ENCODE measurements at places on chromosomes 3 and 15.

DNA sequence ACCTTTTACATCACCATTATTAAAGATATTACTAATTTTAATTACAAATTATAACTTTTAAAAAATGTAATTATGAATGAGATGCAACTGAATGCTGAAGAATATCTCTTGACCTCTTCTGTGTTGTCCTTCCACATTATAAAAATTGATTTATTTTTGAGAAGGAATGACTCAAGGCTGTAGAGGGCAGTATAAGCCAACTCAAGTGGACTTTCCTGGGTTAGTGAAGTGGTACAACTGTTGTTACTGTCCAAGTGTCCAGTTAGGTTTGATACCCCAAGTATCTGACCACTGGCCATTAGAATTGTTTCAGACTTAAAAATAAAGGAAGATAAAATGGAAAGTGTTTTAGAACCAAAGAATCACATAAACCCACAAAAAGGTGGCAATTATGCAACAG, 51.9 kb downstream of the BBX start:
- no peak for DNase-seq

DNA sequence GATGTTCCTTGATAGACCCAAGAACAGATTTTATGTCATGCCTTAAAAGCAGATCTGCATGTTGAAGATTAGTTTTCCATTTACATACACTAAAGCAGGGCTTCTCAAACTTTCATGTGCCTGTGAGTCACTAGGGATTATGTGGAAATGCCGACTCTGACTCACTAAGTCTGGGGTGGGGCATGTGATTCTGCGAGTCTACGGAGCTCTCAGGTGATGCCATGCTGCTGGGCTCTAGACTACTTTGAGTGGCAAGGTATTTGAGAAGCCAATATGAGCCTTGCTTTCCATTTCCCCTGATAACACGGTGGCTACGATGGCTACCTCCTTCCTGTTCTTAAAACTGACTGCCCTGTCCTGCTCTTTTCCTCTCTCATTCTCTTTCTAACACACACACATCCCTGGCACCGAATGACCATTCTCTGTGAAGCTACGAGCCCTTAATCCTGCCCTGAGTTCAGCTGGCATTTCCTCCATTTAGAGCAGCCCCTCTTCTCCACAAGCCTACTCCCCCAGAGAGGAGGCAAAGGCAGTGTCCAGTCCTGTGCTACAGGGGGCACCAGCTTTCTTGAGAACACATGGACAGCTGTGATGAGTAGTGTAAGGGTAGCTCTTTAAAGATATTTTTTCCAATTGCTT, 39.7 kb upstream of the PYGO1 start:
- DNase-seq = peak; percentile 55

GRCh38 chr15:81347910-81348309, 24.0 kb upstream of the STARD5 start:
- DNase-seq = no peak

DNA sequence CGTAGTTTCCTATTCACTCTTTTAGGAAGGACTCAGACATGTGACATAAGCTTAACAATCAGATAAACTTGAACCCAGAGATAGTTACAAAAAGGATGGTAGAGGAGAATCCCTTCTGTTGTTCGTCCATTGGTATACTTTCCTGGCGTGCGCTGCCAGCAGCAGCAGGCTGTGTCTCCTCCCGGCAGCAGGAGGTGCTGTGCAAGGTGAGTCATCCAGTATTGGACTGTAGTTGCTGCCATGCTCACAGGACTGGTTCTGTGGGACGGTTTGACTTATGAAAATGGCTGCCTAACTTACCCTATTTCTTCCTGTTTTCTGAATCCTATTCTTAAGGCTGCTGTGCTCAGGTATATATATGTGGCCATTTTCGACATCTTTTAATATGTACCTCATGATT, 253.4 kb upstream of the LRRC3B start:
- no peak for DNase-seq

DNA sequence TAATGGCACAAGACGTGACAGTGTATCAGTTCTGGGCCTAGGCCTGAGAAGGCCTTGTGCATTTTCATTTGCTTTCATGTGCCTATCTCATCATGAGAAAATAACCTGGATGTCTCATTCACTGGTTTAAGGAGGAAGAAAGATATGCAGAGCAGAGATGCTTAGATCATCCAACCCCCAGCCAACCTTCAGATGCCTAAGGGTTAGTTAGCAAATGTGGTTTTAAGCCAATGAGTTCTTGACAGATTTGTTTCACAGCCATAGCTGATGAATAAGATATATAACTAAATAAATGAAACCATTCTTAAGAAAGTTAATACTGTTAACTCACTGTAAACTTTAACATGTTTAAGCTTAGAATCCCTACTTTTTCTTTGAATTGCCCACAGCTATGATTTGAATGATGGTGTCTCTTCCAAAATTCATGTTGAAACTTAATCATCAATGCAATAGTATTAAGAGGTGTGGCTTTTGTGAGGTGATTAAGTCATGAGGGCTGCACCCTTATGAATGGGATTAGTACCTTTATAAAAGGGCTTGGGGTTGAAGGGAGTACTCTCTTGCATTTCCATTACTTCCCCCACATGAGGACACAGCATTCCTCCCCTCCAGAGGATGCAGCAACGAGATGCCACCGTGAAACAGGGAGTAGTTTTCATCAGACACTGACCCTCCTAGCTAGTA, 324.6 kb upstream of the TBC1D5 start:
- DNase-seq = no peak

- DNase-seq = no peak
These were observed 63.9 kb downstream of the CHAC1 start for GRCh38 chr15:41017066-41017735.

DNA sequence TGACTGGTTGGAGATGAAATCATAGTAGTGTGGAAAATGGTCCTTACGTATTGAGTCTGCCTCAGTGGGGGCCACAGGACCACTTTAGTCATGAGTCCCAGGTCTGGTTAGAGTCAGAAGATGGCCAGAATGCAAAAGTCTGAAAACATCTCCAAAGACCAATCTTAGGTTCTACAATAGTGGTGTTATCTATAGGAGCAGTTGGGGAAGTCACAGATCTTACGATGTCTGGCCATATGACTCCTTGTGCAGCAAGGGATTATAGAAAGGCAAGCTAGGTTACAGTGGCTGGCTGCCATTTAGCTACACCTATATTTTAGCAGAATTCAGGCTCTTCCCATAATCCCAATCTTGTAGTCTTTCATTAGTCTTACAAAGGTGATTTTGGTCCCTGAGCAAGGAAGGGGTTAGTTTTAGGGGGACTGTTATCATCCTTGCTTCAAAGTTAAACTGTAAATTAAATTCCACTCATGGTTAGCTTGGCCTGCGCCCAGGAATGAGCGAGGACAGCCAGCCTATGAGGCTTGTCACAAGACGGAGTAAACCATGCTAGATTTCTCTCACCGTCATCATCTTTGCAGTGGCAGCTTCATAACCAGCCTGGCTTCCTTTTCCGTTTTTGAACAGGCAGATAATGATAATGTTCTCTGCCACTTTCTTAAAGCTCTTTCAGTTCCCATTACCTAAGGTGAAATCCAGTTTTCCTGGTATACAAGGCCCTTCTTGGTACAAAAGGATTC, 134.1 kb downstream of the VPS8 start:
- no peak for DNase-seq

DNA sequence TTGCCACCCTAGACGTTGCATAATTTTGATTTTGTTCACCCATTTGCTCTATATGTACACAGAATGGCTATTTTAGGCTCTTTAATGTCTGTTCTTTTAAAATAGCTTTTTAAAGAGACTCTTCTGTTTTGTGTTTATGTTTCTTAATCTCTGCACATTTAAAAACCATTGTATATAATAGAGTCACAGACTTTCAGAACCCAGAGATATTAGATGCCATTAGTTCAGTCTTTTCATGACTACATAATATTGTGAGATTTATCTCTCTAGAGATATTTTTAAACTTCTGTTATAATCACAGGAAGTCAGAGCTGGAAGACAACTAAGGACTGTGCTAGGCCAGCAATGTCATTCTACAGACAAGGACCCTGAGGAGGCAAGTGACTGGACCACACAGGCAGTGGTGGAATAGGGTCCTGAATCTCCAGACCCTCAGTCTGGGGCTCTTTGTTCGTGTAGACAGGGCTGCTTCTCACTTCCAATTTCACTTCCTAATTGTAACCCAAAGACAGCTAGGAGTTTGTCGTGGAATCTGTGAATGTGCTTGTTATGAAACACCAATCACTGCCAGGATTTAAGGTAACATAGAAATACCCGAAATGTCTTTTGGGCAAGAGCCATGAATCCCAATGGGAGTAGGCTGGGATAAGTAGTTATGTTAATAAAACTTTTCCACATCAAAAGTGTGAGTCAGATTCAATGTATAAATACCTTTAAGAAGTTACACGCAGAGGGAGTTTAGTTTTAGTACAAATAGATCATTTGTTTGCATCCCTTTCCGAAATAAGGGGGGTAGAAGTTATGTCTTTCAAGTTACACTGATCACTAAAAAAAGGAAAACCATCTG, 165.2 kb upstream of the ROPN1 start:
- DNase-seq = no peak

- no peak for DNase-seq
These were observed 32.6 kb downstream of the BBX start for GRCh38 chr3:107555359-107555758.

DNA sequence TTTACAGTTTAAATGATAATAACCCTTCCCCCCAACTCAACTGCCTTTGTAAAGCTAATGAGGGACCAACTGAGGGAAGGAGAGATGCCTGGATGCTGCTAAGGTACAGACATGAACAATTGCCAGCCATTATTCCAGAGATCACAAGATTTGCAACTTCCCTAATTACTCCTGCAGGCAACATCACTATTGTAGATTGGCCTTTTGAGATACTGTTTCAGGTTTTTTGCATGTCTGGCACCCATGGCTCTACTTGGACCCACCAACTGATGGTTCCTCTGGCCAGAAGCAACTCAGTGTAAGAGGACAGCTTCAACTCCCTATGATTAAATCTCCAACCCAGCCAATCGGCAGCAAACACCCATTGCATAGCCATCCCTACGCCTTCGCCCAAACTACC, 478.7 kb downstream of the FHIT start:
- no peak for DNase-seq

DNA sequence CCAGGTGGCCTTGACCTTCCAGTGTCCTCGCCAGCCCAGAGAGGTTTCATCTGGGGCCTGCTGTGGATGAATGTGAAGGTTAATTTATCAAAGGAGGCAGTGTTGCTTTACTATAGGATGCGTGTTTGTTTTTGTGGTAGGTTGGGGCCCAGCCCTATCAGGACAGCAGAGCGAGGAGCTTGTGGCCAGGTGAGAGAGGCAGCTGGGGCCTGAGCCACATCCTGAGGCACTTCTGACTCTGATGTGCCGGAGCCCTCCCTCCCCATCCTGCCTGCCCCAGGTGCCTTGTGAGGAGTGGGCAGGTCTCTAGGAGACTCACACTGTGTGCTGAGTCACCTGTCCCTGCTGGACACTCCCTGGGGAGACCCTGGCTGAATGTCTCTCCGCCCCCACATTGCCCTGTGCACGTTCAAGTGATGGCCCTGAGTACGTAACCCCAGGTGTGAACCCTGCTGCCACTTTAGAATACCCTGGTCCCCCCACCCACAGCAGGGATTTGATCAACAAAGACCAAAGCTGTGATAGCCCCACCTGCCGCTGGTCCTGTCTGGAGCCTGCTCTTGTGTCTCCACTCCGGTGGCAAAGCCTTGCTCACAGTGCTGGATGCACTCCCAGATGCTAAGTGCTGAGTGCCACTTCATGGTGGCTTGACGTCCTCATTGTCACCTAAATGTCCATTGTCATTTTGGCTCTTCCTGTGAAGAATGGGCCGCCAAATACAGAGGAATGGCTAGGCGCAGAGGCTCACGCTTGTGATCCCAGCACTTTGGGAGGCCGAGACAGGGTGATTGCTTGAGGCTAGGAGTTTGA, 16.0 kb downstream of the FBLN2 start:
- no peak for DNase-seq

GRCh38 chr15:85749261-85750151, 45.2 kb downstream of the KLHL25 start:
- peak; percentile 77 for DNase-seq

GRCh38 chr3:86934851-86935250, 56.1 kb downstream of the VGLL3 start:
- DNase-seq = no peak
